ENCODE measurements at places on chromosomes 7 and 10. TPM values are rescaled to one million over a fixed set of nuclear protein-coding genes. Genes with fewer than 3 reads are reported as not detected.

BTAF1 gene
- 19.0 TPM for total RNA-seq

EPHA1 gene
- not detected for total RNA-seq

RSU1 gene
- total RNA-seq = 151 TPM

PRSS37 gene
- total RNA-seq = not detected

FXYD4 gene
- not detected for total RNA-seq

BRAT1 gene
- total RNA-seq = 22.6 TPM

RARRES2 gene
- total RNA-seq = not detected

MDH2 gene
- 97.4 TPM for total RNA-seq

Data from RPMI7951 (cell line).